Occipital lobe (tissue), 3 donors: ENCODE measurements at places on chromosomes 6 and 20. TPM values are rescaled to one million over a fixed set of nuclear protein-coding genes. Genes with fewer than 3 reads are reported as not detected.

LINC00237 gene
- 2.0 TPM for total RNA-seq

LY6G6F gene
- not detected for total RNA-seq

FAM184A gene
- total RNA-seq: 37.3 TPM

ADGRF1 gene
- not detected for total RNA-seq

BEND6 gene
- total RNA-seq: 27.1 TPM

THBS2 gene
- total RNA-seq: 15.8 TPM

HLA-DQA2 gene
- total RNA-seq: 0.16 TPM
